ENCODE measurements at places on chromosomes 1 and 21.

DNA sequence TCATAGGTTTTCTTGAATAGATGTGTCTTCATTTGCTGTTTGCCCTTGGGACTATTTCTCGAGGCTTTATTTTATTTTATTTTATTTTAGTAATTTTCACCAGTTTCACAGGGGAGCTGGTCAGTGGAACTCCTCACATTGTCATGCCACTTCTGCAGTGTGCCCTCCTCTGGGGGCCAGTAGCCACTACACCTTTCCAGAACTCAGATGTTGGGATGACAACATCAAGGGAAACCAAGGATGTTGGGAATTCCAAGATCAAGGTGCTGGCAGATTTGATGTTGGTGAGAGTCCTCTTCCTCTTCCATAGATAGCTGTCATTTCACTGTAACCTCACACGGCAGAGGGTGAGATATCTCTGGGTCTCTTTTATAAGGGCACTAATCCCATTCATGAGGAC, 35.5 kb downstream of the SLC26A9 start:
- no peak for DNase-seq

DNA sequence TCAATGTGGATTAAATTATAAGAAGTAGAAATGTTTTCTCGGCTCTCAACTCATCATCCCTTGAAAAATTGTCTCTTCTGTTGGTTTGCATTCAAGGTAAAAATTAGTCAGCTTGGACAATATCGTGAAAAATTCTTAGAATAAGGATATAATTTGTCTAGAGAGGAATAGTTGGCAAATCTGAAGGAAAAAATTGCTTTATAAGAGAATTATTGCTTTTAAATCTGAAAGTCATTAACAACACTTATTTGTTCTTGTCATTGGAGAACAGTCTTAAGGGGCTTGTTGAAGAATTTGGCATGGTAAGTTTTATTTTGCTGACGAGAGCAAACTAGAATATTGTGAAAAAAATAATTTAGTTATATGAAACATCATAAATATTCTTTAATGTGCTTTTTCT, 26.4 kb downstream of the ANGPTL1 start:
- DNase-seq: no peak

DNA sequence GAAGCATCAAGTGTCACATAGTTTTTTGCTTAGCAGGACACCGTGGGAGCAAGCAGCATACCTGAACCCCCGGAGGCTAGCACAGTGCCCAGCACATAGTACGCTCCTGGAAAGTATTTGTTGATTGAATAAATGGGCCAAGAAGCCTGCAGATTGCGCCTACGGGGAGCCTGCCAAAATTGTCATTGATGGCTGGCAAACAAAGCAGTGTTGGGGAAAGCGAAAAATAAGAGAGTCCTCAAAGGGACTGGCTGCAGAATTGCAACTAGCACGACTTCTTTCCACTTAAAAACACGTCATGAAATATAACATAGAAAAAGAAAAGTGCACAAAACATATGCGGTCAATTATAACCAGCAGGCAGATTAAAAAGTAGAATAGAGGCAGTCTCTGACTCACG, 125.2 kb upstream of the GALNT2 start:
- no peak for DNase-seq

GRCh38 chr1:10380594-10381275, 18.1 kb upstream of the PGD start:
- DNase-seq: peak; percentile 4

DNA sequence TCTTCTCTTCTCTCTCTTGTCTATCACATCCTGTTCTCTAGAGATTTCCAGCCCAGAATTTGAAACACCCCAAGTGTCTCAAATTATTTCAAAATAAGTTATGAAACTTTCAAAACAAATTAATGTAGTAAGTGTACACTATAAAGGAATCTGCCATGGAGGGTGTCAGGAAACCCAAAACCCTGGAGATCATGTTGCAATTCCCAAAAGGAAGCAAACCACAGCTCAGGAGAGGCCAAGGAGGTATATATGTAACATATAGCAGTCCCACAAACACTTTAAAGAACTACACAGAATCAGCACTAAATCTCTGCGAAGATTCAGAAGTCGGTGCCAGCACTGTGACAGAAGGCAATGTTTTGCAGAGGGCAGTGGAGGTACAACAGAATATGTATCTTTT, 26.6 kb downstream of the PTPN14 start:
- DNase-seq: no peak

- DNase-seq: no peak
These were observed 17.9 kb downstream of the LRRC7 start for GRCh38 chr1:69585666-69586065.

DNA sequence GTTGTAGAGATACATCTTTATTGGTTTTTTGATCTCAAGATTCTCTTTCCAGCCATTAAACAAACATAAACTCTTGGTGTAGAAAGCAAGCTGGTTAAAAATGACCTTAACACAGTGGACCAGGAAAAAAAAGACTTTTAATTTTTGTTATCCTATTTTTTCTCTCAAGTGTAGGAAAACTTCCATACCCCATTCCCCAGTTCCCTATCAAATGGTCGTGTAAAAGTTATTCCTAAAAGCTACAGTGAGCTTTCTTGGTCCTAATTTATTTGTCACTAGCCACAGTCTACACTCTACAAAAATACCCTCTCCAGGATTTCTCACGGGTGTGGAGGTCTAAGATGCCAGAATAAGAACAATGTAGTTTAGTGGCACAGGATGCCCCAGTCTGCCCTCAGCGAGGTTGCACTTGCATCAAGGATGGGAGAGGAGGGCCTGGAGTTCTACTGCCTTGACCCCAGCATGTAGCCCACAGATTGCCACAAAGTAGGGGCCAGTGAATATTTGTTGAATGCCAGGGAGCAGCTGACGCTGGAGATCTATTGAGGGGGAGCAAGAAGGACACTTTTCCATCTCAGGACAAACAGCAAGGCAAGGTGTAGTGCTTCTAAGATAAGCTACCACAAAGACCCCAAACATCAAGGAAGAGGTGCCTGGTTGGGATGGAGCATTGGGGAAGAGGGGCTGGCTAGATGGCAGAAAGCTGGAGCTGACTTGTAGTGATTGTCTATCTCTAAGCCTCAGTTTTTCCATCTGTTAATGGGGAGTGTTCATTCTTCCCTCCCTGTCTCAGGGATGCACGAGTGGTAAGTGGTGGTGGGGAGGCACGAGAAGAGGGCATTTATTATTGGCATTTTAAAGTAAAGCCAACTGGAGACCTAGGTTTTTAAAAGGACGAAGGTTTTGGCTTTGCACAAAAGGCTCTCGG, 1.8 kb downstream of the MYCL start:
- DNase-seq: no peak

- no peak for DNase-seq
These were observed 110.4 kb downstream of the PPIAL4G start for GRCh38 chr1:148372731-148373130.

GRCh38 chr1:94322696-94323095, 85.3 kb upstream of the ARHGAP29 start:
- no peak for DNase-seq

DNA sequence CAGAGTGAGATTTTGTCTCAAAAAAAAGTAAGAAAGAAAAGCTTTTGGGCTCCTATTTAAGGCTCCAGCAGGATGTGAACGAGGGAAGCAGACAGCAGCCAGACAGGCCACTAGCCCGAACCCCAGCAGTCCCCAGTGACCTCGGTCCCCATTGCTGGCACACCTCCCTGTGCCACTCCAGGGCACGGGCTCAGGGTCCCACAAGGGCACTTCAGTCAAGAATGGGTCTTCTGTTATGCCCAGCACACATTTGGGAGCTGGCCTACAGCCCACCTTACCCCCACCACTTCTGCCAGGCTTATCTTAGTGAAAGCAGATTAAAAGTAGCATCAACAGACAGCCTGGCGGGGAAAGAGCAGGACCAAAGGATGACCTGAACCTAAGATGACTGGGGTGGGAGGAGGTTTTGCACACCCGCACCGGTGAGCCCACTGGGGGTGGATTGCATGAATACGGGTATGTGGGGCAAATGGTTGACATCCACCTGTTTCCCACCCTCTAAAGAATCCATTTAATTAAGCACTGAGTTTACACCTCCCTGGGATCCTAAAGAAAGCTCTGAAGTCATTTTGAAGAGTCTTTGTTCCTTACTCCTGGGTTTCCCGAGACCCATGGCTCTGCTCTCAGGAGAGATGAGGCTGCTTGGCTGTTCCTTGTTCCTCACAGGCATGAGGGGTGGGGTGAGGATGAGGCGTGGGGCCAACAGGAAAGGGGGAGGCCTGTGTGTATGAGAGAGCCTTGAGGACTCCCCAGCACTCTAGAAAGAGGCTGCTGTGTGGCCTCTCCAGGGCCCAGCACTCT, 4.7 kb downstream of the CHI3L1 start:
- DNase-seq: no peak

- DNase-seq: no peak
These were observed 10.6 kb downstream of the APCS start for GRCh38 chr1:159598196-159598595.

GRCh38 chr21:44456214-44456914, 1.1 kb downstream of the LRRC3 start:
- no peak for DNase-seq

DNA sequence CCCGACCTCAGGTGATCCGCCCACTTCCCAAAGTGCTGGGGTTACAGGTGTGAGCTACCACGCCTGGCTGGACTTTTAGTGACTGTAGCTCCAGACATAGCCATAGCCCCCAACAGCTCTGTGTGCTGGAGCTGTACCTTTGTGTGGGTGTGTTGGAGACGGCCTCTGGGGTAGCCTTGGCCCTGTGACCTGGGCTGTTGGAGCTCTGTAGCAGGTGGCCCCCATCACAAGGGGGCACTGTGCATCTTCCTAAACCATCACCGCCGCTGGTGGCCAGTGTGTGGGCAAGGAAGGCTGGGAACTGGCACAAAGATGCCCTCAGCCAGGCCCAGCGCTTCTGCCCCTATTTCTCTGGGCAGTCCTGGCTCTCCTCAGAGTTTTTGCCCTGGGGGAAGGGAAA, 38.4 kb upstream of the FOXO6 start:
- DNase-seq: no peak

GRCh38 chr1:203380420-203381150, 29.7 kb upstream of the FMOD start:
- DNase-seq: no peak

- no peak for DNase-seq
These were observed 1902.3 kb downstream of the NCAM2 start for GRCh38 chr21:22900490-22900889.

GRCh38 chr1:104132382-104132973, 382.8 kb downstream of the AMY1C start:
- no peak for DNase-seq

DNA sequence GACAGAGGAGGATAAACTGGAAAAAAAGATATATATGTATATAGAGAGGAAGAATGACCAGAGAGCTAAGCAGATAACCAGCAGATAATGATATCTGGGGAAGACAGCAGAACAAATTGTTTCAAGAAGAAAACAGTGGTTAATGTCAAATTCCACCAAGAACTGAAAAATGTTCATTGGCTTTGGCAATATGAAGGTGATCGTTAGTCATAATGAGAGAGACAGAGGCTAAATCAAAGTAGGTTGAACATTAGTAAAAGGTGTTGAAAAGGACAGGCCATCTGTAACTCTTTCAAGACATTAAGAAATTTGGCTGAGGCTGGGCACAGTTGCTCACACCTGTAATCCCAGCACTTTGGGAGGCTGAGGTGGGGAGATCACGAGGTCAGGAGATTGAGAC, 25.3 kb upstream of the CR2 start:
- no peak for DNase-seq

GRCh38 chr1:197444755-197445154, 176.7 kb downstream of the CRB1 start:
- no peak for DNase-seq

- DNase-seq: no peak
These were observed 5.3 kb downstream of the DTL start for GRCh38 chr1:212040629-212041412.

DNA sequence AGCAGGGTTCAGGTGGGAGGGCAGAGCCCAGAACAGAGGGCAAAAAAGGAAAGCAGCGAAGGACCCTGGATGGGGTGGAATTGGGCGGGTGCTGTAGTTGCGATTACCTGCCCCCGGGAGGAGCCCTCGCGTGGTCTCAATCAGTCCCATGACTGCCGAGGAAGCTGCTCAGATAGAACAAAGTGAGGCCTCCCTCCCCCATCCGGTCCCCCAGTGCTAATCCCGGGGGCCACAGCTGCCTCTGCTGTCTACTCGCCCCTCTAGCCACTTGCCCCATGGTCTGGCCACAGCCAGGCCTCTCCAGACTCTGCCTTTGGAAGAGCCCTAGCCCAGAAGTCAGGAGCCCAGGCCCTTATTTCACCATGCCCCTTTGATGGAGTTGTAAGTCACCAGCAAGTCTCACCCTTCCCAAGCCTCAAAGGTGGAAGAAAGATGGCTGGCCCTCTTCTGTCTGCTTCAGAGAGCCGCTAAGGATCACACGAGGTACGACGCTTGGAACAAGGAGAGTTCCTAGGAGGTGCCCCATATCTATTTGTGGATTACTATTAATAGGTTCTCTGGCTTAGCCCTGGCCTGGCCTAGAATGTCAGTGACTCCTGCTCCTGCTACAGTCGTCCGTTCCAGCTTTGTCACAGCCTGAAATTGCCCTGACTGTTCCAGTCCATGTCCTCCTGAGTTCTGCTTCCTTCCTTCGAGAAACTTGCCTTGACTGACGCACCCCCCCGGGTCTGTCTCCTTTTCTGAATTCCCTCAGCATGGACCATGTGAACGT, 16.4 kb downstream of the ECHDC2 start:
- no peak for DNase-seq

DNA sequence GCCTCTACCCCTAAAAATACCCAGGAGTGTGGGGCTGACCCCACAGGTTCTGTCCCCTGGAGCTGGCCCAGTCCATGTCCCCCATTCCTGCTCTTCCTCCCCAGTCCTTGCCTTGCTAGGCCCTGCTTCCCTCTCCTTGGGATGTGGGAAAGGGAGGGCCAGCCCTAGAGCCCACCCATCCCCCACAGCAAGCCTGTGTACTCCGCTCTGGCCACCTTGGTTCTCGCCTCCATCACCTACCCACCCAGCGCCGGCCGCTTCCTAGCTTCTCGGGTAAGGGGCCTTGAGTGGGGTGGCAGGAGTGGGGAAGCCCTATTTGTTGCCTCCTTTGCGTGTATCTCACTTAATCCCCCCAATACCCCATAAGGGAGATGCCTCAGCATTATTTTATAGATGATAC, 6.7 kb downstream of the CLCNKB start:
- DNase-seq: no peak

GRCh38 chr1:99851850-99852454, 1.8 kb downstream of the AGL start:
- no peak for DNase-seq

DNA sequence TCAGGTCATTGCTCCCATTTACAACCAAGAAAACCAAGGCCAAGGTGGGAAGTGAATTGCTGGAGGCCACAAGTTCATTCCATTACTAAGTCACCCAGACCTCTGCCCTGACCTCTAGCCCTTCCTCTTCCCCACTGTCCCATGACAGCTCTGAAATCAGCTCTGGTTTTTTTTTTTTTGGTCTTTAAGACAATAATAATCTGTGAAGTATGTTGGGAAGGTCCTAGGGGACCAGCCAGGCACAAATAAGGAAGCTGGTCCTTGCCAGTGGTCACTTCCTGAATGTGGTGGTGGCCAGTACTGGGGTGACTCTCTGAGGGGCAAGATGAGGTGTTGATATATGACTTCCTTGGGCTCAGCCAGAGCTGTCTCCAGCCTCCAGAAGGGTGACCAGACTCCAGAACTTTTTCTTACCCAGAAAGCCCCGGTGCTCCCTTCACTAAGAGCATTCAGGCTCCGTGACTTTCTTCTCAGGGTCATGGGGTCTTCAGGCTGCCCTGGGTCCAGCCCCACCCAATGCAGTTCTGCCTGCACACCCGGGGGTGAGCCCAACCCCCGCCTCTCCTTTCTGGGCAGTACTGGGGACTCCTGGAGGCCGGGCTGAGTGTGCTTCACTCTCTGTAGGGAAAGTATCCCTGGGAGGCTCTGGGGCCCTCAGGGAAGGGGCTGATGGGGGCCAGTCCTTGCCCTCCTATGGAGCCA, 159.6 kb downstream of the PTPRU start:
- DNase-seq: no peak
